ENCODE measurements at places on chromosomes 3 and 15.

- DNase-seq: no peak
Measured at GRCh38 chr3:189629803-189630455, 1.3 kb upstream of the TP63 start.

- DNase-seq: no peak
Measured at GRCh38 chr15:101169495-101170071, 82.3 kb downstream of the CHSY1 start.

GRCh38 chr15:52370010-52370409 lies 74.4 kb upstream of the MYO5C start:
- DNase-seq: no peak

DNA sequence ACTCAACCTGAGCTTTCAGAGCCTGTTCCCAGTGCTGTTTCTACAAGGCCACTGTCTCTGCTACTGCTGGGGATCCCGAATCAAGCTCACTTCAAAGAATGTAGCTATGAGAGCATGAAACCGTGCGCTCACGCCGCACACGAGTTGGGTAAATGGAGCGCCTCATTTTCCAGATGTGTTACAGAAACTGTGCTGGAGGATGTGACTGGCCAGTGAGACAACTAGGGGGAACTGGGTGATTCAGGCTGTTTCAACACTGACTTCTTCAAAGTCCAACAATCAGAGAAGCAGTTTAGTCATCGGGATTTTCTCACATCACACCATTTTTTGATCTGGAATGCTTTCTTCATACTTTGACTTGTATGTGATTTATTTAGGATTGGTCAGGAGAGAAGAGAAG lies 3.5 kb downstream of the ZNF710 start:
- no peak for DNase-seq

GRCh38 chr3:4587838-4588105 lies 94.6 kb downstream of the ITPR1 start:
- no peak for DNase-seq

DNA sequence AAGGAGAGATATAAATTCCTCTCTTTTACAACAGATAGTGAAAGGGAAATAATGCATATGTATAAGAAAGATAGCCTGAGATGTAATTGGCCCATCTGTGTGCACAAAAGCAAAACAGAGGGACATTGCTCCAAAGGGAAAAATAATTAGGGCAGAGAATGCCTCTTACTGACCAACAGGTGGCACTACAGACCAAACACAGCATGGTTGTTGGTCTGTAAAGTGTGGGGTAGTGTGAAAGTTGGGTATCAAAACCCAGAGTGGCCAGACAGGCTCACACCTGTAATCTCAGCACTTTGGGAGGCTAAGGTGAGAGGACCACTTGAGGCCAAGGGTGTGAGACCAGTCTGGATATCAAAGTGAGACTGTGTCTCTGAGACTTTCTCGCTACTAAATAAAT lies 4.5 kb upstream of the TLNRD1 start:
- no peak for DNase-seq

- no peak for DNase-seq
Measured at GRCh38 chr15:43433165-43433564, 59.8 kb downstream of the TP53BP1 start.

GRCh38 chr3:178078953-178079352 lies 457.3 kb upstream of the KCNMB2 start:
- no peak for DNase-seq

- no peak for DNase-seq
Measured at GRCh38 chr3:9241956-9242355, 7.5 kb downstream of the SRGAP3 start.

- no peak for DNase-seq
Measured at GRCh38 chr3:141530415-141530768, 43.6 kb downstream of the RASA2 start.

DNA sequence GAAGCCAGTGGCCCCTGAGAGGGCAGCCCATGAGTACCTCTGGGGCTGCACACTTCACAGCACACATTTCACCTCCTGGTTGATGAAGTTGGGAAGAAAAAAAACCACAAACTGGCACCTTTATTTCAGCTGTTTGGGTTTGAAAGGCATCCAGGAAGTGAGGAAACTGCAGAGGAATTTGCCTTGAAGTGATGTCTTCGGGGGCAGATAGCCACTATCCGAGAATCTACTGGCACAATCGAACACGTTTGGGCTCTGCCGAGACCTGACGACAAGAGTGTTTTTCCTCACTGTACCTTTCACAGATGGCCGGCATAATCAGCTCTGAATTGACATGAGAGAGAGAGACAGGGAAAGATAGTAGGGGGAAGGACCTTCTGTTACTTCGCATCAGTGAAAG lies 59.7 kb downstream of the LRIG1 start:
- DNase-seq: peak; percentile 69

GRCh38 chr3:194269610-194270145 lies 81.5 kb downstream of the CPN2 start:
- DNase-seq: no peak

DNA sequence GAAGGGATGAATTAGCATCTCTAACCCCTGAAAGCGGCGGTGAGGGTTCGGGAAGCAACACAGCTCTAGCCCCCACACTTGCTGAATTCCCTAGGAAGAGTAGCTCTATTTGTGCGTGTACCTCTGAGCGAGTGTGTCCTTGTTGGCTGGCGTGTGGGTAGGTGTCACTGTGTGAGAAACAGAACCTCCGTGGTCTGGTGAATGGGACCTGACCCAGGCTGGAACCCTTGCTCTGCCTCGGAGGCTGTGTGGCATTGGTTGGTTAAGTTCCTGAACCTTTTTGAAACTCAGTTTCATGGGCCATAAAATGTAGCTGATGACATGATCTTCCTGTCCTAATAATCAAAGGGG lies 414 bp upstream of the TMEM115 start:
- no peak for DNase-seq

GRCh38 chr3:189773056-189773455 lies 141.9 kb downstream of the TP63 start:
- no peak for DNase-seq

DNA sequence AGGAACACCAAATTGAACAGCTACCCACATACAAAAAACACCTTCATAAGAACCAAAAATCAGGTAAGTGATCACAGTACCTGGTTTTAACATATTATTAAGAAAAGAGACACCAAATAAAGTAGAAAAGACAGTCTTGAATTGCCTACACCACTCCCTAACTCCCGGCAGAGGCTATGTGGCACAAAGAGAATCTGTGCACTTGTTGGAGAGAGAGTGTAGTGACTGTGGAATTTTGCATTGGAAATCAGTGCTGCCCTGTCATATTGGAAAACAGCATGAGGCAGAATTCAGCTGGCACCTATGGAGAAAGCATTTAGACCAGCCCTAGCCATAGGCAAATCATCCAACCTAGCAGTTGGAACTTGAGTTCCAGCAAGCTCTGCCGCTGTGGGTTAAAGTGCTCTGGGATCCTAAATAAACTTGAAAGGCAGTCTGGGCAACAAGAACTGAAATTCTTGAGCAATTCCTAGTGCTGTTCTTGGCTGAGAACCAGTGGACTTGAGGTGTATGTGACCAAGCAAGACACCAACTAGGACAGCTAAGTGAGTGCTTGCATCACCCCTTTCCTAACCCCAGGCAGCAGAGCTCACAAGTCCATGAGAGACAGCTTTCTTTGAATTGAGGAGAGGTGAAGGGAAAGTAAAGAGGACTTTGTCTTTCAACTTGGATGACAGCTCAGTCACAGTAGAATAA lies 969.6 kb upstream of the ALCAM start:
- DNase-seq: no peak

DNA sequence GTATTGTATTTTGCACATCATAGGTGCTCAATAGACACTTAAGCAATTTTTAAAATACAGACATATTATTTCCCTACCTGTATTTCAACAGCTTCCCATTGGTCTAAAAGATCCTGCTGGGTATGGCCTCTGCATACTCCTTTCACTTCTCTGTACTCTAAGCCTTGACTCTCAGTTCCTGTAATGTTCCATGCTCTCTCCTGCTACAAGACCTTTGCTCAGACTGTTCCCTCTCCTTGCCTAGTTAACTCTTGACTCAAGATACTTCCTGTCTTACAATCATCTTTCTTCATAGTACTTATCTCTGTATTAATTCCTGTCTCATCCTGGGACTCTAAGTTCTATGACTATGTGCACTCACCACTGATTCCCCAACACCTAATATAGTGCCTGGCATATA lies 1.7 kb downstream of the SCN11A start:
- DNase-seq: no peak

- no peak for DNase-seq
Measured at GRCh38 chr3:133782454-133782853, 23.2 kb upstream of the SRPRB start.

GRCh38 chr3:157394411-157394810 lies 42.2 kb upstream of the PTX3 start:
- no peak for DNase-seq

- DNase-seq: no peak
Measured at GRCh38 chr15:83919319-83919830, 265.5 kb downstream of the ADAMTSL3 start.

- DNase-seq: no peak
Measured at GRCh38 chr3:126126811-126127431, 43.0 kb upstream of the SLC41A3 start.

GRCh38 chr3:126389794-126390146 lies 4.9 kb upstream of the CFAP100 start:
- DNase-seq: no peak

DNA sequence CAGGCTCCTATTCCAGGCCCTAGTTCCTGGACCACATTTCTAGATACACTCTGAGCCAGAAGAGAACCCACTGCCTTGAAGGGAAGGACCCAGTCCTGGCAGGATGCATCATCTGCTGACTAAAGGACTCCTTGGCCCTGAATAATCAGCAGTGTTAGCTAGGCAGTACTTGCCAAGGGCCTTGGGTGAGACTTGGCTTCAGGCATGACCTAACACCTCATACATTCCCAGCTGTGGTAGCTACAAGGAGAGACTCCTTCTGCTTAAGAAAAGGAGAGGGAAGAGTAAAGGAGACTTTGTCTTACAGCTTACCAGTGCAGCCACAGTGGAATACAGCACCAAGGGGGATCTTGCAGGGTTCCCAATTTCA lies 26.4 kb downstream of the PEAK1 start:
- no peak for DNase-seq

DNA sequence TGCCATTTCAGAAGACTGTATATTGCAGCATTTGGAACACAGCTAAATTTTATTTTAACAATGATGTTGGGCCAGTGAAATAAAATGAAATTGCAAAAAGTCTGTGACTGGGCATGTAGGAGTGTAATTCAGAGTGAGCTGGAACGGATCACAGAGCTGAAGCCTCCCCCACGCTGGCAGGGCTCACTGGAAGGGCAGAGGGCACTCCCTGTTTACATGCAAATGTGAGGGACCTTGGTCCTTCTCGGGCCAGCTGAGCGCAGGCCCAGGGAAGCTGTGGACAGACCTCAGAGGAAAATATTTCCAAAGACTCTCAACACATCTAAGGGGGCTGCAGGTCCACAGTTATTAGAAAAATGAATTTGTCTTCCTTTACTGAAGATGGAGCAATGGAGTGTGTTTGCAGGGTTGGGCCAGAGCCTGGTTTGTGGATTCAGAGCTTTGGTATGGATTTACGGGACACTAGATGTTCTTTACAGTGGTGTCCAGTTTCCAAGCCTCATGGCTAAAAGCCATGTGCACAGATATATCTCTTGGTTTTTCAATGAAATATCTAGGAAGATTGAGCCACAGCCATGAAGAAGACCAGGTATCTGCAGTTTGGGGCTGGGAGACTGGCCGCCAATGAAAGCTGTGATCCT lies 32.0 kb downstream of the TRPM1 start:
- no peak for DNase-seq

GRCh38 chr3:130473416-130473815 lies 43.6 kb upstream of the COL6A6 start:
- DNase-seq: no peak

DNA sequence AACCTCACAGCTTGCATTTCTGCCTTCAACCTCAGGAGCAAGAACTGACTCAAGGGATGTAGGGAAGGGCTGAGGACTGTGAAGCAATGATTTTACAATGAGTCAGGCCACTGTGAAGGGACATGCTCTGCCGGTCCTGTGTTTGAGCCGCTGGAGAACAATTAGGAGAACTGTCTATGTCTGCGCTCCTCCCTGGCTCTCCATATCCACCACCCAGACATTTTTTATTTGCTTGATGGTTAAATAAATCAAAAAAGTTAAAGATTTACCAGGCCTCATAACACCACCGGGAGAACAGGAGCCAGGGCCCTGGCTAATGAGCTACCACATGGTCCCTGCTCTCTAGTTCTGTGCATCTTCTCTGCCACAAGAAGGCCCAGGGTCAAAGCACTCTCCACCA lies 29.6 kb downstream of the SEC61A1 start:
- DNase-seq: no peak

GRCh38 chr15:56524915-56525314 lies 60.0 kb upstream of the MNS1 start:
- DNase-seq: no peak

DNA sequence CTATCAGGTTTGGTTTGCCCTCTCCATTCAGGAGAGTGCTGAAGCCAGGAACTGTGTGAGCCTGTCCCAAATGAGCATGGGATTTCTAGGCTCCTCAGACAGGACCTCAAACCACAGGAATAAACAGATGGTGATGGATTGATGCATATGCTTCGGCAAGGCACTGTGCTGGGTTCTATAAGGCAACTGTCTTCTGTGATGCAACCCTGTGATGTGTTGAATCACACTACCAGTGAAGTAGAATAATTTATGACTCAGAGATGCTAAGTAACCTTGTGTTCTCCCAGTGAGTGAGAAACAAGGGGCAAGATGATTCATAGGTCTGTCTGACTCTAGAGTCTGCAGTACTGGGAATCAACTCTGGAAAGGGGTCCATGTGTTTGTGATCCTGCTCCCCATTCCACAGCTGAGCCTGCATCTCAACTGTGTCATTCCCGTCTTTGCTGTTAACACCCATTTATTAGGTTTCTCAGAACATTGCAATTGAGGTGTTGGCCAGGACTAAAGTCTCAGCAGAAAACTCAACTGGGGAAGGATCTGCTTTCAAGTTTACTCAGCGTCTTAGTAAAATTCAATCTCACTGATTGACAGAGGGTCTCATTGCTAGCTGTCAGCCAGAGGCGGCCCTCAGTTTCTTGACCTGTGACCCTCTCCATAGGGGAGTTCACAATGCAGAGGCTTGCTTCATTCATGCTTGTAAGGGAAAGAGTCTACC lies 510.1 kb upstream of the CFAP20DC start:
- DNase-seq: peak; percentile 83

- no peak for DNase-seq
Measured at GRCh38 chr3:143952569-143953072, 19.0 kb upstream of the DIPK2A start.

DNA sequence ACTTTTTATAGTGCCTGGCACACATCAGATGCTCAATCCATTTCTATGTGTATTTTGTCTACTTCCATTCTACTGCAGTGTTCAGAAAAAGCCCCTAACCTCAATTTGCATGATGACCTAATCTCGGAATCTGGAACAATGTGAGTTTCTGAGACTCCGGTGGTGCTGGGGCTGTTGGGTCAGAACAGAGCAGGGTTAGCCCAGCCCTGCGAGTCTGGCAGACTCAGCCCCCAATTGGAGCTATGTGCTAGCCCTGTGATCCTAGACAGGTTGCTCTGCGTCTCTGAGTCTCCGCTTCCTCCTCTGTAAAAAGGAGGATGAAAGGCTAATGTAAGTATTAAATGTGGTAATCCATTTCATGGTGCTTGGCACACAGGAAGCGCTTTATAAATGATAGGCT lies 95.0 kb upstream of the ICE2 start:
- DNase-seq: no peak

- DNase-seq: peak; percentile 10
Measured at GRCh38 chr3:148880681-148881080, 15.6 kb downstream of the CPA3 start.

- DNase-seq: no peak
Measured at GRCh38 chr15:82544431-82544830, 4.2 kb upstream of the RPS17 start.
